Stimulated activated CD8-positive, alpha-beta memory T cell treated with anti-CD3 and anti-CD28 coated beads, Interleukin-4, amount 100 ng/mL, for 1 hour (primary cell): ENCODE measurements at places on chromosomes 11 and 22.

GRCh38 chr22:44486538-44486937 lies 11.5 kb downstream of the RTL6 start:
- no peak for DNase-seq

- no peak for DNase-seq
Measured at GRCh38 chr11:123381149-123381548, 48.9 kb upstream of the GRAMD1B start.

DNA sequence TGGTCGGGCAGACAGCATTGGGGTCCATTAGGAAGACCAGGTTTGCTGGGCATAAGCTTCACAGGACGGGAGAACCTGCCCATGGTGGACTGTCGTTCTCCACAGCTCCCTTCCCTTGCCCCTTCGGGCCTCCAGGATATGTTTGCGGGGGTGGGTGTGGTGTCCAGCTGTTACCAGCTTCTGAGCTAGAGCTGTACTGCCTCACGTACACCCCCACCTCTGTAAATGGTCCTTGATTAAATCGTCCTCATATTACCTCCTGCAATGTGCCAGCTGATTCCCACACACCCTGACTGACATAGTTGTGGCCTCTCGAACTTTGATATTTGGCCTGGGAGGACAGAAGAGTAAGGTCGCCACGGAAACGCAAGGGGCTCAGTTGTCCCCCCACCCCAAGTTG lies 16.2 kb upstream of the BCR start:
- DNase-seq: no peak

DNA sequence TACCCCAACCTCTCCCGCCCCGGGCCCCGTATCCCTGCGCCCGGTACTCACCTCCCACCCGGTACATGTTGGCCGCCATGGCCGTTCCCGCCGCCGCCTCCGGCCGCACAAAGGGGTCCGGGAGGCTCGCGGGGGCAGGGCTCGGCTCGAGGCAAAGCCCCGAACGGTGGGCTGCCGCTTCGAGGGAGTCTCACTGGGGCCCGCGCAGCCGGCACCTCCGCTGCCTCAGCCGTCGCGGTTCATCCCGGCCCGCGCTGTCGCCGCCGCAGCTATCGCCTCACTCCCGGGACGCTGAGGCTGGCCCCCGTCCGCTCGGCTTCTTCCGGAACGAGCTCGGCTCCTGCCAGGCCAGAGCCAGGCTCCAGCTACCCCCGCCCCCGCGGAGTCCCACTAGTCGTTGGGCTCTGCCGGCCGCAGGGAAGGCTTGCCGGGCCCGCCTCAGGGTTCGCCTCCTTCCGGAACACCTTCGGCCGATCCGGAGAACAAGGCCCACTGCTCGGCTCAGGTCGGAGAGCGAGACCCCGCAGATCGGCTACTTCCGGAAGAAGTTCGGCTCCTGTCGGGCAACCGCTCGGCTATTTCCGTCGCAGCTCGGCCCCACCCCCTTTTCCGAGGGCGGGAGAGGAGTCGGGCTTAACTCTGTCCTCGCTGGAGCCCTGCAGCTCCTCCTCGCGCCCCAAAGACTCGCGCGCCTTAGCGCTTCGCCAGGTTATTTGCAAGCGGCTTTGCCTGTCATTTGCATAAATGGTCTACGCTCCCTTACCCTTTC lies at the start of gene MTA2:
TSS of gene MTA2 (minus strand) at position 494 of the 769 bp plus-strand sequence. CDS start at position 79, 415 bp downstream.
- DNase-seq: peak; percentile 99

GRCh38 chr11:63227521-63228107 lies 15.8 kb downstream of the SLC22A25 start:
- DNase-seq: no peak

DNA sequence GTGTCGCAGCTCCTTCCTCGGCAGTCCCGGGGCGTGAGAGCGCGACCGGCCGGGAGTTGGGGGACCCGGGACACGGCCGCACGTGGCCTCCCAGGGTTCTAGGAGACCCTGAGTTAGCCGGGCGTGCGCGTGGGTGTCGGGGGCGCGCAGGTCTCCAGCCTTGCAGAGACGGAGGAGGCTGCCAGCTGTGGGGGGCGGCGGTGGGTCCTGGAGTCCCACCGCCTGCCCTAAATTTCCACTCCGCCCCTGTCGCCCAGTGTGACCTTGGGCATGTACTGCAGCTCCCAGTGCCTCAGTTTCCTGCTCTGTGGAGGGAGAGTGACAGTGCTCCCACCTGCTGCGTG lies 18.8 kb downstream of the RRP7A start:
- DNase-seq: no peak

DNA sequence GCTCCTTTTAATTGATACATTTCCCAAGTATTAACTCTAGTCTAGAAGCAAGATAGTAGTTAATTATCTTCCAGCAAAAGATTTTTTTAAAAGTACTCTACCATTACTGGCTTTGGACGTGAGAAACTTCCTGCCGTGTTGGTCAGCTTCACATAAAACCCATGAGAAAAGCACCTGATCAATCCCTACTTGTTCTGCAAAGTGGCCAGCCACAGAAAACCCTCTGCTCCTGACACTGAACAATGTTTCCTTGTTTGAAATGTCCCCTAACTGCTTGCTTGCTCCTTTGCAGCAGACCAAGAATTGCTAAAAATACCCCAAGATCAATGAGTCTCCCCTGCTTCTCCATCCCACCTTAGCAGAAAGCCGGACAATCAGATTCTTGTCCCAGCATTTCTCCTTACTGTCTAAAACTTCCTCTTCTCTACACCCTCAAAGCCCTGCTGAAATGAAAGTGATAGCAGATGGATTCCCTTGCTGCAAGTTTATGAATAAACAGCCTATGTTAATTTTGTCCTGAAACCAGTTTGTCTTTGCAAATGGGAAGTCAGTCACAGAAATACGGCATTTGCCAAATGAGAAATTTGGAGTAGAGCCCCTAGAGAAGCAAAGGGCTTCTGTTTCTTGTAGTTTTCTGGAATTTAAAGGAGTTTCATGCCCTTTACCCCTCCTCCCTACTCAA lies 207.1 kb upstream of the ARHGAP20 start:
- DNase-seq: no peak

DNA sequence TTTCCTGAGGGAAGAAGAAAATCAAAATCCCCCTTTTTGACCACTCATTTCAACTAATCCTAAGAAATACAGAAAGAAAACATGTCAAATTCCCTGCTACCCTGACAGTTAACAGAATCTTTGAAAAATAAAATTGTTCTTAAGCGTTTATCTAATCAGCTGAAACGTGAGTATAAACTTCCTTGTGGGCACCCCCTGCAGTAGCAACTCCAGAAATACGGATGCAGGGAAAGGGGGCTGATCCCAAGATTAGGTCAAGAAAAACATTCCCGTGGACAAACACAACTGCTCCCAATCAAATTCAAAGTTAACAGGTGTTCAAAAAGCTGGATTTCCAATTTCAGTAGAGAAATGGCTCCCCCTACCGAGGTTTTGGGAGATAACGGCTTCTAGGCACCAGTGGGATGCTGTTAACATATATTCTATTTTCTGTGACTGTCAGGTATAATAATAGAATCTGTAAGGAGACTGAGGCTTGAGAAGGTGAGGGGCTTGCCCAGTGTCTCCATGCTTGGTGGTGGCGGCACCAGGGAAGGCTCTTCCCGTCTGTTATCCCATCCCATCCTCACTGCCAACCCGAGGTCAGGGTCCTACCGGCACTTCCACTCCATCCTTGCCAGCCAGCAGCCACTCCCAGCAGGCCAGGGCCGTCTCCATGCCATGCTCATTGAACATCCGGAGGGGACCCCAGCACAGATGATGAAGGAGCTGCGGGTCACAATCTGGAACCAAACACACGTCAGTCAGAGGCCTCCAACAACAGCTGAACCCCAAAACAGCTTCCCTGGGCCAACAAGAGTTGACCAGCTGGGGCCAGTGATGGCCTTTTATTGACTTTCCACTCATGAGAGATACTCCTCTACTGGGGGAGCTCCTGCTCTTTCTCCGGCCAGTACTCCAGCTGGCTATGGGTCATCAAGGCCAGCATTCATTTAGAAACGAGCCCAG lies 32.0 kb upstream of the SERPIND1 start:
- no peak for DNase-seq

GRCh38 chr11:113506893-113507292 lies 31.7 kb upstream of the DRD2 start:
- no peak for DNase-seq

GRCh38 chr11:498297-499181 lies 8.5 kb downstream of the RNH1 start:
- no peak for DNase-seq

GRCh38 chr22:41681616-41682015 lies 7.1 kb downstream of the SNU13 start:
- DNase-seq: no peak

DNA sequence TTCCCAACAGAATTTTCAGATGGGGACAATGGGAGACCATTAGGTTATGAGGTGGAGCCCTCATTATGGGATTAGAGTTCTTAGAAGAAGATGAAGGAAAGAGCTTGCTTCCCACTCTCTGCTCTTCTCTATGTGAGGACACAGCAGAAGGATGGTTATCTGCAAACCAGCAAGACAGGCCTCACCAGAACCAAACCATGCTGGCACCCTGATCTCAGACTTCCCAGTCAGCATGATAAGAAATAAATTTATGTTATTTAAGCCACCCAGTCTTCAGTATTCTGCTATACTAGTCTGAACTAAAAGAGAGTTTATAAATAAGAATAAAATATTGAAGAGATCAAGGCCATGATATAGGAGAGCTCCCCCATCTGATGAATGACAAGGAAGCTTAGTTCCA lies 946.3 kb upstream of the CCDC90B start:
- DNase-seq: no peak

DNA sequence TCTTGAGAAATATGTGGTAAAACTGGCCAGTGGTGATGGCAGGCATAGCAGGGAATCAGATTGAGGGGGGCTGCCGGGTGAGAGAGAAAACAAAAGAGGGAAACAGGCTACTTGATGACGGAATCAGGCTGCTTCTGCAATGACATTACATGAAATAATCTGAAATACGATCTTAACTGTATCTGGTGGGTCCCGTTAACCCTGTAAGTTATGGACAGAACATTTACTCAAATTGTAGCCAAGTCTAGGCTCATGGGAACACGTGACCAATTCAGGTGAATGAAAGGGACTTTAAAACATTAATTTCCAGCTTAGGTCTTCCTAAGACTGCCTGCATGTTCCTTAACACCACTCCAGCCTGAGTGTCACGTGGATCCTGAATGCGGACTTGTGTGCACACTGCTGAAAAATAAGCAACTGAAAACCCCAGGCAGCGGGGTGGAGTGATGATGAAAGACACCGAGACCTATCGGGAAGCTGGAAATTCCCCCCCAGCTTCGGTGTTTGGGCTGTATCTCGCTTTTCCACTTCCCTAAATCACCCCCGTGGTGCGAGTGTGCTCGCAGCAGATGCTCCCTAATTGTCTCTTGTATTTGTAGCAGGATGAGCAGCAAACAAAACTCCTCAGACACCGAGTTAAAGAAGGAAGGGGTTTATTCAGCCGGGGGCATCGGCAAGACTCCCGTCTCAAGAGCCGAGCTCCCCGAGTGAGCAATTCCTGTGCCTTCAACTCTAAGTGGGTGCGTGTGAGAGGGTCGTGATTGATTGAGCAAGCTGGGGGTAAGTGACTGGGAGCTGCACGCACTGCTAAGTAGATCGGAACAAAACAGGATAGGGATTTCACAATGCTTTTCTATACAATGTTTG lies 145.0 kb upstream of the GRK3 start:
- DNase-seq: no peak

GRCh38 chr11:45934580-45935318 lies 12.3 kb downstream of the LARGE2 start:
- DNase-seq: no peak

- DNase-seq: no peak
Measured at GRCh38 chr11:96154802-96155520, 188.0 kb downstream of the MAML2 start.

DNA sequence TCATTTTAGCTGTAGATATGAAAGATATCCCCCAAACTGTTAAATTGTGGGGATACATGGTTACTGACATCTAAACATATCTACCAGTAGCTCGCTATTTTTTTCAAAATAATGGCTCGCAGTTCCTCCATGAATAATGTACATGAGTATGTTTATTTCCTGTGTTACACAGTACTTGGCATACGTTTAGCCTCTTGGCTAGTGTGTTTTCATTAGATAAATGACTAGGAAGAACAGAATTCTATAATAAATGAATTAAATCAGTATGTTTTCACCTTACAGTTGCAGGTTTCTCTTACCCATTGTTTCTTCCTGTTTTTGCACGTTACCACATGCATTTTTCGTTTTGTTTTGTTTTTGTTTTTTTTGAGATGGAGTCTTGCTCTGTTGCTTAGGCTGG lies 21.8 kb downstream of the RNF169 start:
- DNase-seq: no peak

DNA sequence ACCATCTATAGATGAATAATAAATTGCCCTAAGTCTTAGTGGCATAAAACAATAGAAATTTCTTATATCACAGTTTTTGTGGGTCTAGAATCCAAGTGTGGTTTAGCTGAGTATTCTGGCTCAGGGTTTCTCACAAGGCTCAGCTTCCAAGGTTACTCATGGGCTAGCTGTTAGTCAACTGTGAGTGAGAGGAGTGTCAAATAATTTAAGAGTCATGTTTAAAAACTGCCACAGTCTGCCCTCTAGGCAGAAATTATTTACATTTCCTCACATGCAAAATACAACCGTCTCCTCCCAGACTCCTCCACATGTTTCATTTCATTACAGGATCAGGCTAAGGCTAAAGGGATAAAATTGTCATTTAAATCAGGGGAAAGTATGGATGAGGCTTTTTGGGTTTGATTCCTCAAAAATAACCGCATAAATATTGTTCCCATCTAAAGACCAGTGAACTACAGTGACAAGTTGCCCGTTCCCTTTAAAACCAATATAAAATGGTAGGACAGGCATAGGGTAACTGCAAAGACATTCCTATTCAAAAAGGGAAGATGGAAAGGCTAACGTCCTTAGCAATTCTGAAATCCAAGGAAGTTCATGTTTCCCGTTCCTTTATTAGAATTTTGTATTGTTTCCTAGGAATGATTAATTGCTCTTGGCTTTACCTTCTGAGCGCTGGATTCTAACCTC lies 324.3 kb downstream of the DYNC2H1 start:
- no peak for DNase-seq

DNA sequence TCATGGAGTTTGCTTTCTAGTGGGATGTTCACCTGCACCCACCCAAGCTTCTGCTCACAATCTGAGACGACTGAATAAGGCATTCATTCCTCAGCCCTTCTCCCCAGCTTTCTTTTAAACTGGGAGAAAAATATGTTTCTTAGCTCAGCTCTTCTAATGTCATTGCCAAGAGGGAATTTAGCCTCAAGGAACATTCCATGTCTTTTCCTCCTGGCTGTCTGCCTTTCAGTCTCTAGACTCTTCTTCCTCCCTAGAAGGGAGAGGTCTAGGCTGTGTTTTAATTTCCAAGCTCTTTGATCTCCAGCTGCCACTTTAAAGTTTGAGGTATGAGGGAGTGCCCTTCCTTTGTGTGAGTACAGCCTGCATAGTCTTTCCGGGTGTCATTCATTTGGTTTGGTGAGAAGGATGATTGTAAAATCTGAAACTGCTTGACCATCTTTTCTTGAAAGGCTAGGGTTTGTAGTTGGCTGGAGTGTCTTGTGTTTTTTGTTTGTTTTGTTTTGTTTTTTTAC lies 11.7 kb upstream of the HTATIP2 start:
- DNase-seq: no peak

- no peak for DNase-seq
Measured at GRCh38 chr11:133942577-133942976, 14.2 kb downstream of the IGSF9B start.
